ENCODE measurements at places on chromosomes 5 and 9.

GRCh38 chr5:89034588-89034987 is 151.6 kb upstream of the MEF2C start:
- no peak for DNase-seq

DNA sequence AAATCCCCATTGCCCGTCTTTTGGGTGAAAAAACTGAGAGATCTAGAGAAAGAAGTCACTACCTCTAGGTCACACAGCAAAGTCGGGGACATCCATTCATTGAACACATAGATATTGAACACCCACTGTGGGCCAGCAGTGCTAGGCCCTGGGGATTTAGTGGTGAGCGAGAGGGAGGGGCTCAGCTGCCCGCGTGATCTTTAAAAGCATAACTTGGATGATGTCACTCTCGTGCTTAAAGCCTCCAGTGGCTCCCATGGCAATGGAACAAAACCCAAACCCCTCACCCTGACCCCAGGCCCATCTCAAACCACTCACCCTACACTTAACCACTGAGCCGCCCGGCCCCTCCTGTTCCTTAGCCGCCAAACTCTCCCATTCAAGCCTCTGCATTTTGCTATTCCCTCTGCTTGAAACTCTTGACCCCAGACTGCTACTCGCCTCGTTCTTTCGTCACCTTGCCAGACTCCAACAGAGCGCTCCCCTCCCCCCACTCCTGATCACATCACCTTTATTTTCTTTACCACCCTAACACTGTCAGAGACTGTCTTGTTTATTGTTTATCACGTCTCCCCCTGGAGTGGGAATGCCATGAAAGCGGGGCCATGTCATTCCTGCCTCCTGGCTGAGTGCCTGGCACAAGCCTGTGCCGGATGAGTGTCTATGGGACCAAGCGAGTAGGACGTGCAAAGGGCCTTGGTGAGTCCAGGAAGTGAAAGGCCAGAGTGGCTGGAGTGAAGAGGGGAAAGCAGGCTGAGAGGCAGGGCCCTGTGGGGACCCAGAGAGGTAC is 710 bp upstream of the PIP5KL1 start:
- DNase-seq = no peak

DNA sequence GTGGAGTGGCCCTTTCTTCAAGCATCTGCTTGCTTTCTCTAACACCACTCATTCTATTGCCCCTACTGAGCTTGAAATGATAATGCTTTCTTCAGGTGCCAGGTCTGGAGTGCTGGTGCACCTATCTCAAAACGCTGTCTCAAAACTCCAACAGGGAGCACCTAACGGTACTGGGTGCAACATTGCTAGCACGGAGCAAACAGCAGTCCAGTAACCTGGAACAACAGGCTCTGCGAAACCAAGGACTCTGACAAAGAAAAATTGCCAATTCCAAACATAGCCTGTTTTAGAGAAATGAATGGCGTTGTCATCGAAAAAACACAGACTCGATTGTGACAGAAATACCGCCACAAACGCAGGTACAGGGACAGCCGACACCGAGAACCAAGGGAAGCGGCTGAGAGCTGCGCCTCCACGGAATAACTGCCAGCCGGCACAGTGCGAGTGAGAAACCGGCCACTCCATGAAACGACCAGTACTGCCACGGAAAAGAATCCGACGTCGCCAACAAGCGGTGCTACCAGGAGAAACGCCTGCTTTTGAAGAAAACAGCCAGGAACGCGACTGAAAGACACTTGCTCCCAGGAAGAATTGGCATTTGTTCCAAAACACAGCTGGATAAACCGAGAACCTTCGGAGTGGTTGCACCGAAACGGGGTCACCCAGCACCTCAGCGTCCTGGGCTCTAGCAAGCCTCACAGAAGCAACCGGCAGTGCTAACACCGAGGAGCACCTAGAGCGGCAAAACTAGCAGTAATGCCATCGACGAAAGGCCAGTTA is 3.1 kb downstream of the ANXA2R start:
- DNase-seq = no peak

GRCh38 chr5:6360323-6361072 is 17.8 kb downstream of the MED10 start:
- no peak for DNase-seq

GRCh38 chr5:135490245-135491037 is 38.3 kb upstream of the TIFAB start:
- DNase-seq = no peak

DNA sequence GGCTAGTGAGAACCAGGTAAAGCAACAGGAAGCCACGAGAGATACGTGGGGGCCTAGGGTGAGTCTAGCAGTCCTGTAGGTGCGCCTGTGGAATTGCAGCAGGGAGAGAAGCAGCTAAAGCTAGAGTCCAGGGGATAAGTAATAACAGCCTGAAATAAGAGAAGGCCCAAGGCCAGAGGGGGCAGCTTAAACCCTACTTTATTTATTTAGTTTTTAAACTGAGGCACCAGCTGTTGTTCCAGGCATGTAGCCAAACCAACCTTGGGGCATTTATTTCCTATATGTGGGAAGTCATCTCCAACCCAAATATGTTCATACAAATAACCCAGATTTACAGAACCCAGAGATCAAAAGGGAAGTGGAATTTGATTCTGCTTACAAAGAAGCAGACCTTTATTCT is 93.5 kb downstream of the GLDC start:
- no peak for DNase-seq

DNA sequence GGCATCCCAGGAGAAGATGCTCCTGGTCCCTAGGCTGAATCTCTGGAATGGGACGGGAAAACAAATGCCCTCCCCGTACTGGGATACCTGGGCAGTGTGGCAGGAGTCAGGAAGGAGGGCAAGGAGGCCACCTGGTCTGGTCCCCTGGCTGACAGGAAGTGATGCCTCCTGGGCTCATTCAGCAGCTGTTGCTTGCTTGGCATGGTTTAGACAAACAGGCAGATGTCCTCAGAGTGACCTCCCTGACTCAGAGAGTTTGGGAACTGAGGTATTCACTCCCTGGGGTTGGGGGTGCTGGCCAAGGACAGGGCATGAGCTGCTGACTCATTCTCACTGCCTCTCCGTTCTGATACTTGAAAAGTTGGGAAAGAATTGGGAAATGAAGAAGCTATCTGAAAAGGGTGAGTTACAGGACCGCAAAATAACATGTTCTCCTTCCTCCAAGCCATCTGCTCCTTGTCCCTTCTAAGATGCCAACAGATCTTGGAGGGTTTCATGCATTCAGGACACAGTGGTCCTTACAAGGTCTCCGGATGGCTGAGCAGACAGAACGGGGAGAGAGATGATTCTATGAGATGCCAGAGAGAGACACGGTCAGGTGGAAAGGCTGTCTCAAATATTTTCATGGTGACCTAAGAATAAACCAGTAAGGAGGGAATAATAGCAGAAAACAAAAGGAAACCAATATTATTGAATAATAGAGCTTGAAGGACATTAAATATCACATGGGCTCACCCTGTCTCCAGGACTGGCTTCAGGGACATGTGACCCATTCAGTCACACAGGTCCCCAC is 534.5 kb downstream of the BNC2 start:
- DNase-seq = no peak

GRCh38 chr5:143033535-143034250 is 263.5 kb downstream of the ARHGAP26 start:
- DNase-seq = no peak

Data from T-cell (primary cell).